GM18507 (cell line): ENCODE measurements at places on chromosomes 5 and 9.

DNA sequence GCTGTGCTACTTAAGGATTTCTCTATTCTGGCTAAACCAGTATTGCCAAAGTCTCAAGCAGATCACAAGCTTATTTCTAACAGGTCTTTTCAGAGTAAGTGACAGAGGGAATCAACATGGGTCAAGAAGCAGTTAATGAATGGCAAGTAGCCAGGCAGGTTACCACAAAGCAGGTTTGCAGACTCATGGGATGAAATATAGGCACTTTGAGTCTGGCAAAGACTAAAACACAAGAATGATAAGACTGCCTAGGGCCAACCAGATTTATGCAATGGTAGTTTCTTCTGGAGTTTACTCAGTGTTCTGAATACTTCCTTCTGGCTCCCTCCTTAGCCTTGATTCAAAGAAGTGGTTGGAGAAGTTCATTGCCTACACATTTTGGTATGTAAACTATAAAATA, 3.6 kb downstream of the HMGCS1 start:
- no peak for DNase-seq

DNA sequence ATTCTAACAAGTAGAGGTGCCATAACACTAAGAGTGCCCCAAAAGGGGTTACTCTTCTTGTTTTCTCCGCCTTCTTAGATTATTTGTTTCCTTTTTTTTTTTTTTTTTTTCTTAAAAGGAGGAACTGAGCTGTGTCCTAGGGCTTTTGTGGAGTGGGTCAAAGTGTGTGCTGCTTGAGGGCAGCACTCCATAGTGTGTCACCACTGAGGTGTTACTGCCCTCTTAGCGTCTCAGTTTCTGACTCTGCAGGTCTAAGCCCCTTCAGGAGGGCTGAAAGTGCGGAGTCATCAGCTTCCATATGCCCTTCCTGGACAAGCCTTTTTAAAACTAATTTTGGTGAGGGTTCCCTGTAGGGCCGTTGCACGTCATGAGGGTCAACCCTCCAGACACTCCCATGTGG, 12.6 kb upstream of the NANS start:
- no peak for DNase-seq

GRCh38 chr5:2375757-2376250, 375.7 kb downstream of the IRX2 start:
- DNase-seq: no peak

GRCh38 chr9:130304116-130304515, 38.6 kb downstream of the HMCN2 start:
- DNase-seq: no peak

- DNase-seq: no peak
Observed at GRCh38 chr9:88234114-88234513, 95.8 kb upstream of the SPATA31C2 start.

DNA sequence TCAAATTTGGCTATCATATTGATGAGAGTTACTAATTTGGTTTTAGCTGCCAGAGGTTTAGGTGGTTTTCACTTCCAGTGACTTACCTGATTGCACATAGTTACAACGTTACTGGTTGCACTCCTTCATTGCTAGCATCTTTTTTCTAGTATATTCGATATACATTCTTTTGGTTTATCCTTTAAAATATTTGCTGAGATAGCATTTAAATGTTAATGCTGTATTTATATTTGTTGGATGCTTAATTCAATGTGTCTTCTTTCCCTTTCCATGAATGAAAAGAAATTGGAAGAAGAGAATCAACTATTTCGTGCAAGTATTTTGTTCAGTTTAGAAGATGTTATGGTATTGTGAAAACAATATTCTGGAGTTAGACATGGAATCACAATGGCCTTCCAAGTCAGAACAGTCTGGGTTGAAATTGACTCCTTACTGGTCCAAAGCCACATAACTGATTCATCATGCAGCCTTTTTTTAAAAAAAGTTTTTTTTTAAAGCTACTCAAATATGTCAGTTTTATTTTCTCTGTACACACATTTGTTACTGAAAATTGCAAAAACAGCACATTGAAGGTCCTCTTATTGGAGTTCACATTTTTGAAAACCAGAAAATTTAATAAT, 2.2 kb downstream of the SPIN1 start:
- no peak for DNase-seq

- no peak for DNase-seq
Observed at GRCh38 chr9:127735530-127736185, 564 bp upstream of the TOR2A start.

DNA sequence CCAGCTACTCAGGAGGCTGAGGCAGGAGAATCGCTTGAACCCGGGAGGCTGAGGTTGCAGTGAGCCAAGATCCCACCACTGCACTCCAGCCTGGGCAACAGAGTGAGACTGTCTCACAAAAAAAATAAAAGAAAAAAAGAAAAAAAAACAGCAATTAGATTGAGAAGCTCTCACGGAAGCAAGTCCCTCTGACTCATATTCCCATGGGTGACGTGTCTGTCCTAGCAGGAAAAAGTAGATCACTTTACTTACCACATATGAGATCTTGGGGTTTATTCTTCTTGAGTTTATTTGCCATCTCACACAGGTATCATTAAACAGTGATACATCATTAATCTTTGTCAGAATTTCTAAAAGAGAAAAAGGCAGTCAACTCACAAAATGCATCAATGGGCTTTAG, 62.6 kb downstream of the SUSD1 start:
- DNase-seq: no peak

DNA sequence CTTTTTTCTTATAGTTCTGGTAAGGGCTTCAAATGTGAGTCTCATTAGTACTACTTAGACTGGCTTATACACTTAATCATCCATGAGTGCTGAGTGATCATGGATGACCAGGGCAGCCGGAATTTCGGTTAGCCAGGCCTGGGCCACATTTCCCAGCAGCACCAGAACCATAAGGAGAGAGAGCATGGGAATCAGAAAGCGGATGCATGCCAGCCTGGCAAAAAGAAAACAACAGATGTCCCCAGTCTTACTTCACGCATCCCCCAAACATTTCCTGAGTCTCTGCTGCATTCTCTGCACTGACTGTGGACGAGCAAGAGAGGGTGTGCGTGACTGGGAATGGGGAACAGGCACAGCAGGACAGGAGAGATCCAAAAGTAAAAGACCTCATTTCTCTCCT, 371.1 kb upstream of the ZNF608 start:
- no peak for DNase-seq

DNA sequence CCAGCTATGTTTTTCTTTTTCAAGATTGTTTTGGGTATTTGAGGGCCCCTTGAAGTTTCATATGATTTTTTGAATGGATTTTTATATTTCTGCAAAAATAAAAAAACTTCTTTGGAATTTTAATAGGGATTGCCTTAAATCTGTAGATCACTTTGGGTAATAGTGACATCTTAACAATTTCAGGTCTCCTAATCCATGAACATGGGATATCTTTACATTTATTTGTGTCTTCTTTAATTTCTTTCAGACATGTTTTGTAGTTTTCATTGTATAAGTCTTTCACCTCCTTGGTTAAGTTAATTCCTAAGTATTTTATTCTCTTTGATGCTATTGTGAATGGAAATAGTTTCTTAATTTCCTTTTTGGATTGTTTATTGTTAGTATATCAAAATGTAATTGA, 79.1 kb downstream of the PPIC start:
- DNase-seq: no peak

DNA sequence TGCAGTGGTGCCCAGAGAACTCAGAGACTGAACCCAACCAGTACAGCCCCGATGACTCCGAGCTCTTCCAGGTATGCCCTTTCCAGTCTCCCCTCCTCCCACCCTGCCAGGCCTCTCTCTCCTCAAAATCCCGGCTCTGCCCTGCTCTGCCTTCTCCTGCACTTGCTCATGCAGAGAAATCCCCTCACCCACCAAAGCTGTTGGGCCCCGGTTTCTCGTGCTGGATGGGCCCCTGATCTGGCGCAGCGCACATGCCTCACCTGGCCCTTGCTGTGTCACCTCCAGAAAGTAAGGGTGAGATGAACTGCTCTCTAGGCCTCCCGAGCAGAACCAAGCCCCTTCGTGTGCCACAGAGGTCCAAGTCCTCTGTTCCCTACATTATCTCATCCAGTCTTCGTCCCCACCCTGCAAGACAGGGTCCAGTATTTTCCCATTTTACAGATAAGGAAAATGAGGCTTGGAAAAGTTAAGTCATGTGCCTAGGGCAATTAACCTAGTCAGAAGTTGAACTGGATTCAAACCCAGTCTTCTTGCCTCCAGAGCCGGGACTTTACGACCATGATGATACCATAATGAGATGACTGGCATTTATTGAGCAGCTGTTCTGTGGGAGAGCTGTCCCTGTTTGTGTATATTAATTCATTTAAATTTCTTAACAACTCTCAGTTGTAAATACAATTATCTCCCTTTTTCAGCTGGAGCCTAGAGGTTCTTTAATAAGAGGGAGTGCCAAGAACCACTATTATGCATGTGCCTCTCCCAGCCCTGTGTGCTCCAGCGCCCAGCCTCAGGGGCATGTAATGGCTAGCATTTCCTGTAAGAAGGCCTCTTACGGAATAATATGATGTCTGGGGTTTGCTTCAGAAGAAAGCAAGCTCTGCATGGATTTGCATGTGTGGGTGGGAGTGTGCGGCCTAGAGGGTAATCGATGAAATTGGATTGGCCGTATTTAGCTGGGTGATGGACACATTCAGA, 90.7 kb downstream of the PPARGC1B start:
- no peak for DNase-seq

DNA sequence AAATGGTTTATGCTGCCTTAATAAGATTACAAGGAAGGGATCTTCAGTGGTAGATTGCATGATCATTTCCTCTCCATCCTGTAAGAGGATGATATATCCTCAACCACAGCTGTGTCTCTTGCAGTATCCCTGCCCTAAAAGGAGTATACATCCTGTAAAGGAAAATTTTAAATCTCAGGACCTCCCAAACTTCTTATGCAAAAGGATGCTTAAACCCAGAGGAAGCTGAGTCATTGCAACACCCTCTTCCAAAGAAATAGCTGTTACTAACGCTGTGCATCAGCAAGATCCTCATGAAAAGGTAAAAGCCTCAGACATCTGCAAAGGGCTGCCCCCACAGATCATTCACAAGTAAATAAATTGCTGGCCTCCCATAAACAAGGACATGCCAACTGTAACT, 599.0 kb downstream of the PRELID2 start:
- DNase-seq: no peak

DNA sequence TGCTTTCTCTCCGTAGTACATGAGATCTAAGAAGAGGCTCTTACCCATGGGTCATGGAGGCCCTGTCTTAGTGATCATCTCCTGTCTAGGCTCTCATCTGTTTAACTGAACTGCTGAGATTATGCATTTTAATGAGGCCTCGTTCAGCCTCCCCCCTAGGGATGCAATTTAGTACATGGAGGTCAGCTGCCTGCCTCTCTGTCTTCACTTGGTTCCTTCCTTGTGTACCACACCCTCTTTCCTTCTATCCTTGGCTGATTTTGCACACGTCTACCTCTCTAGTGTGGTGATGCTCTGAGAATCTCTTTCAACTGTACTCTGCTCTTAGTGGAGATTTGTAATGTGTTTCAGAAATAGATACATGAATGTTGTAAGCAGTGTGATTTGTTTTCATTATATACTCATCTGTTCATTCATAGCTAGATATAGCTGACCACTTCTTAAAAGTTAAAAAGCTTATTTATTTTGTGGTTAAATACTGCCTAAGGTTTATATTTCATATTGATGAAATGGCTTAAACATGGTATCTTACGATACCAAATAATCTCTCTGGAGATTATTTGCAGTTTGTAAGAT, 3.5 kb upstream of the ACTBL2 start:
- DNase-seq: no peak

DNA sequence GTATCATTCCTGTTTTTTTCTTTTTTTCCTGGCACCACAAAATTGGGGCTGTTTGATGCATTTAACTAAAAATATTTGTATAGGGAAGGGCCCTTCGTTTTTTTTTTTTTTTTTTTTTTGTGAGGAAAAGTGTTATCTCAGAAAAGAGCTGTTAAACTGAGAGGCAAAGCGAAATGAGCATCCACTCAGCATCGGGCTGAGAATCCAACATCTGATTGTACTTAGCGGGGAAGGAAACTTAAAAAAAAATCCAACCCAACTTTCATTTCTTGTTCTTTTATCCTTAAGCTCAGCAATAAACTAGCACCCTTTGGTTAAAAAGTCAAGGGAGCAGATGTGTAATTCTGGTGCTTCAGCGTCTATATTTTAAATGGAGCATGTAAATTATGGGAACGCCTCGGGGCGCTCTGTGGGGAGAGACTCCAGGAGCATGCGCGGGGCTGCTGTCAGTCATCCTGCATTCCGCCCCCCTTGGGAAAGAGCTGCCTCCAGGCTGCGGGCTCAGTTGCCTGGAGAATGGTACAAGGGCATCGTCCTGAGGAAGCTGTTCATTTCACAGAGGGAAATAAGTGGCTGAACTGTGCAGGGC, 33.3 kb downstream of the DMRT2 start:
- no peak for DNase-seq

GRCh38 chr5:159881967-159882366, 34.3 kb upstream of the ADRA1B start:
- DNase-seq: no peak

GRCh38 chr9:92752812-92753404, 11.7 kb downstream of the BICD2 start:
- DNase-seq: no peak
